ENCODE measurements at places on chromosomes 7 and 10.

- DNase-seq: no peak
Measured at GRCh38 chr7:77738871-77739270, 42.6 kb downstream of the RSBN1L start.

DNA sequence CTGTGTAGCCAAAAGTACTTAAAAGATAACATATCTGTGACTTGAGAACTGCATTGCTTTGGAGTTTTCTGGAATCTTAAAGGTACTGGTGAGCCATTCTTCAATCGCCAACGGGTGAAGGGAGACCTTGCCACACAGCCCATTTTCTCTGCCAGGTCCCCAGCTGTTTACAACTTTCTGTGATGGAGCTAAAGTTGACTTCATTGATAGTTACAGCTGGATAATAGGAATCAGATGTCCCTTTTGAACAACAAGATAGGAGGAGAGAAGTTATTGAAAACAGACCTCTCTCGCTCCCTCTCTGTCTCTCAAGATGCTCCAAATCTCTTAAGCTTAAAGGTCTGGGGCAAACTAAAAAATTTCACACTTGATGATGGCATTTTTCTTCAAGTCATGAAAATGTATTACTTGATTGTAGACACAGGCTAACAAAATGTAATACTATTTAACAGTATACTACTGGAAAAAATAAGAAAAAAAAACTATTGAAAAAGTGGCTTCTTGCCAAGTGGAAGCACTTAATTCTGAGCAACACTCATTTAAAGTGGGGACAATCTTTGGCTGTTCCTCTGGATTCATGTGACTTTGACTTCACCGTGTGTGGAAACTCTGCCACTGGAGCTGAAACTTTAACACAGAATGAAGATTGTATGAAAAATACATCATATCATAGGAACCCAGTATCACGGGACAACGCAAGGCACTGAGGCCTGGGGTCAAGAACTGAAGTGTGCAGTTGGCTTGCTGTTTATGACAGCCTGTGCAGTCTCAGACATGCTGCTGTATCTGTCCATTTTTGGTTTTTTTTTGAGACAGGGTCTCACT lies 78.4 kb upstream of the AFAP1L2 start:
- DNase-seq: no peak

DNA sequence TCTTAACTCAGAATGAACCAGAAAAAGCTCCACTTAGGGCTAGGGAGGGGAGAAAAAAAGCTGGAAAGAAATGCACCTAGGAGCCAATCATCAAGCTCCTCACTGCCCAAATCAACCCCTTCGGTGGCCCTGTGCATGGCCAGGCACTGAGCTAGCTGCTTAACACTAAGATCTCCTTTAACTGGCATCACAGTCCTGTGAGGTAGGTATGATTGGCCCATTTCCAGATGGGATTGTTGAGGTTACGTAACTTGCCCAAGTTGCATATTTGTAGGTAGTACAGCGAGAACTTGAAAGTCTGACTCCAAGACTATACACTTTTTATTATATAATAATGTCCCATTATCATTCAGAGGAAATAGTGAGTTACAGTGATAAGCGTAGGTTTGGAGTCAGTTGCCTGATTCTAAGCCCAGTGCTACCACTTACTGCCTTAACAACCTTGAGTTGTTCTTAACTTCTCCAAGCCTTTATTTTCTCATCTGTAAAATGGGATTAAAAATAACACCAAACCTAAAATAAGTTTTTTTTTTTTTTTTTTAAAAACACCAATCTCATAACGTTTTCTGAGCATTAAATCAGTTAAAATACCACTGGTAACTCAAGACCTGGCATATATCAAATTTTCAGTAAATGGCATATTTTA lies 37.2 kb upstream of the ACSL5 start:
- DNase-seq: no peak

GRCh38 chr10:63664341-63664885 lies 143.2 kb downstream of the REEP3 start:
- DNase-seq: no peak

DNA sequence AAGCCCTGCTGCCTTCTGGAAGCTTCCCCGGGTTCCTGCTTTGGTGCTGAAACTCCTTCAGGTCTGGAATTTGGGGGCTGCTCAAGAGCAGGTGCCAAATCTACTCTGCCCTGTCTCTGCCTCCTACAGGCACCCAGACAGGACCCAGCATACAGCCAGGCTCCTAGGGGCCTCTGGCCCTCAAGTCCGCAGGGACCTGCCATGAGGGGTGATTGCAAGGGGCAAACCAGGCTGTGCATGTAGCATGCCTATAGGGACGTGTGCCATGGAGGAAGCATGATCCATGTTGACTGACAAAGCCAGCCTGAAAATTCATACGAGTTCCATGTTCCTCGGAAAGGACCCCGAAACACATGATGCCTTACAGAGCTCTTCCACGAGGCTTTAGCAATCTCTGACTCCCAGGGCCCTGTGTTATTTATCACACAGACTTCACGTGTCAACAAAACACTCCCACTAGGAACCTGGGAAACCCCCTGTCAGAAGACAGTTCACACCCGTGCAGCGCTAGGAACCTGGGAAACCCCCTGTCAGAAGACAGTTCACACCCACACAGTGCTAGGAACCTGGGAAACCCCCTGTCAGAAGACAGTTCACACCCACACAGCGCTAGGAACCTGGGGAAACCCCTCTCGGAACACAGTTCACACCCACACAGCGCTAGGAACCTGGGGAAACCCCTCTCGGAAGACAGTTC lies 75.3 kb upstream of the DNAAF5 start:
- DNase-seq: no peak

GRCh38 chr7:7848892-7849291 lies 119.7 kb upstream of the GLCCI1 start:
- DNase-seq: no peak

DNA sequence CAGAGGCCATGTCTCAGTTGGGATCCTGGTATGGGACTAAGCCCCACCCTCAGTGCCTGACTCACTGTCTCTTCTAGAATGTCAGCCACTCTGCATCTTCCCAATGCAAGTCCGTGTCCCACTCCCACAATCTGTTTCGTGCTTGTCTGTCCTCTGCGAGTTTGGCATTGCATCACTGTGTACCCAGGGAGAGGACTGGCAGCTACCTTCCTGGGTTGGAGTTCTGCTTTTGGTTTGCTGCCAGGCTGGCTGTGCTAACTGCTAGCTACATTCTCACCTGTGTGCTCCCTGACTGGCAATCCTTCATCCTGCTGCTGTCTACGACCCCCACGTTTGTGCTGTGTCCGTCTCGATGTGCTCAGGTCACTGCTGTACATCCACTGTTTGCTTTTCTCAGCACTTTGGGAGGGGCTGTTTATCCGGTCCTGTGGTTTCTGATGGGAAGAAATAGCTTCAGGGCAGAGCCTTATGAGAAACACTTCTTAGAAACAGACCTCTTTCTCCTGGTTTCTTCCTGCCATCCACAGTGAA lies 56.0 kb upstream of the GLI3 start:
- peak; percentile 58 for DNase-seq

DNA sequence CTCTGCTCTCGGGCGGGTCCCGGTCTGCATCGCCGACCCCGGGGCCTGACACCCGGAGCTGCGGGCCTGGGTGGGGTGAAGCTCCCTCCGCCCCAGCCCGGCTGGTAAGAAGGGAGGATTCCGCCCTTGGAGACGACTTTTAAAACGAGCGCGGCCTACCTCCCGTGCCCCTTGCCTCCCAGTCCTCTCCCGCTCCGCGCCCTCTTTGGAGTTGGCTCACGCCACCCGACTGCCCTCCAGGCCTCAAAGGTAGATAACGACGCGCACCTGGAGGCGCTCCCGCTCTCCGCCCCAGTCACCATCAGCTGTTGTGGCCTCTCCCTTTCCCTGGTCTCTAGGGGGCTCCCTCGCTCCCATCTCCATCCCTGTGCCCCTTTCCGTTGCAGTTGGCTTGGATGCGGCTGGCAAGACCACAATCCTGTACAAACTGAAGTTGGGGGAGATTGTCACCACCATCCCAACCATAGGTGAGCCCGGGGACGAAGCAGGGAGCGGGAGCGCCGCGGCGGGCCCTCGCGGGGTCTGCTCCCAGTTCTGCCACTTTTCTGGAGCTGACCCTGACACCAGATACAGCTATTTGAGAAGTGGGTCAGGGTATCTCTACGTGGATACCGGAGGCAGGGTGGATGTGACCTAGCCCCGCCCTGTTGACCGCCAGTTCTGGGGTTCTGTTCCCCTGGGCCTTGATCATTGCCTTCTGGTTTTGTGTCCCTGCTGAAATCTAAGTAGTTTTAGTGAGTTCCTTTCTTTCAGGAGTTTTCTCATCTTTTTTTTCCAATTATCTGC lies 679 bp downstream of the ARF5 start:
- DNase-seq: peak; percentile 51

- peak; percentile 41 for DNase-seq
Measured at GRCh38 chr10:29141761-29142160, 147.1 kb upstream of the LYZL1 start.

DNA sequence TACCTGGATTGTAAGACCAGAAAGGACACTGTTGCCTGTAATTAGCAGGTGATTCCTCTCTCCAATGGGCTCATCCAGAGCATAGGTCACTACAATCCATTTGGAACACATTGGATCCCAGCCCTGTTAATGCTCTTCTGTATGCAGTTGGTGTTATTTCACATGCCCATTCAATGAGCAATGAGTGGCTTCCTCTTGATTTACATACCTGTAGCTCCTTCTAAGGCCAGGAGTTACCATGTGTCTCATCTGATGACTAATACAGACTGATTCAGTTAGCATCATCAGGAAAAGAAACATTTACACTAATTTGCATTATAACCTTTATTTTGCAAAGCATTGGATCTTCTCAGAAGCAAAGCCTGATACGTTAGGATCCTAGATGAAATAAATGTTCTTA lies 83.1 kb upstream of the NPVF start:
- DNase-seq: peak; percentile 87

DNA sequence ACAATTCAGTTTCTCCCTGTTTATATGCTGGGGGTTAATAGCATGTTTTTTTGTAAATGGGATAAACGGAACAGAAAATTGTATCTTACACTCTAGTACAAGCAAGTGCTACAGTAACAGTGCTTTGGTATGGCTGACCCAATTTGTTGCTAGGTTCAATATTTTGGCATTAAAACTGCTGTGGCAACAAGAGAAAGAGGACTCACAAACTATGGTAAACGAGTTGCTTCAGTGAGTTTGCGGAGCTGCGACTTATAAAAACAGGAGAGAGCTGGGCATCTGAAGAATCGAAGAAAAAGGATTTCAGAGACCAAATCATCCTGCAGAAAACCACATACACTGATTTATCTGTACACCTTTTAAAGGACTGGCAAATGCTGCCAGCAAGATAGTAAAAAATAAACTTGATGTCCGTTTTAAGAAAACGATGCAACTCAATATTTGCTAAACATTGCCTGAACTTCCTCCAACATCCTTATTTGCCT lies 2.2 kb downstream of the GLUD1 start:
- peak; percentile 12 for DNase-seq

DNA sequence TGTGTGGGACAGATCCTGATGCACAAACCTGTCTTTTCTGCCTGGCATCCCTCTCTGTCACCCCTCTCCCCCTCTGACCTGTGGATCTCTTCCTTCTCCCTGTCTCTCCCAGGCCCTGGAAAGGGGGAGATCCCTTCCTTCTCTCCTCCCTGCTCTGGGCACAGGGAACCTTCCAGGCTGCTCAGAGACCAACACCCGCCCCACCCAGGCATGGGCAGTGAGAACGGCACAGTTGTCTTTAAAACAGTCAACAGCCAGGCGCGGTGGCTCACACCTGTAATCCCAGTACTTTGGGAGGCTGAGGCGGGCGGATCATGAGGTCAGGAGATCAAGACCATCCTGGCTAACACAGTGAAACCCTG lies 34.7 kb downstream of the KCNH2 start:
- no peak for DNase-seq

DNA sequence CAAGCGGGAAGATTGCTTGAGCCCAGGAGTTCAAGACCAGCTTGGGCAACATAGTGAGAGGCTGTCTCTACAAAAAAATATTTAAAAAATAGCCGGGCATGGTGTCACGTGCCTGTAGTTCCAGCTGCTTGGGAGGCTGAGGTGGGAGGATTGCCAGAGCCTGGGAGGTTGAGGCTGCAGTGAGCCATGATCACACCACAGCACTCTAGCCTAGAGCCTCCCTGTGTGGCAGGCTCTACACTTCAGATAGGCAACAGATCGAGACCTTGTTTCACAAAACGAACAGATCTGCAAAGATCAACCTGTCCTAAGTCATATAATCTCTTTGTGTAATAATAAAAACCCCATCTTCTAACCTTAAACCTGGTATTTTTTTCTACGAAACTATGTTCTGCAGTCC lies 76.8 kb downstream of the PTEN start:
- DNase-seq: no peak

DNA sequence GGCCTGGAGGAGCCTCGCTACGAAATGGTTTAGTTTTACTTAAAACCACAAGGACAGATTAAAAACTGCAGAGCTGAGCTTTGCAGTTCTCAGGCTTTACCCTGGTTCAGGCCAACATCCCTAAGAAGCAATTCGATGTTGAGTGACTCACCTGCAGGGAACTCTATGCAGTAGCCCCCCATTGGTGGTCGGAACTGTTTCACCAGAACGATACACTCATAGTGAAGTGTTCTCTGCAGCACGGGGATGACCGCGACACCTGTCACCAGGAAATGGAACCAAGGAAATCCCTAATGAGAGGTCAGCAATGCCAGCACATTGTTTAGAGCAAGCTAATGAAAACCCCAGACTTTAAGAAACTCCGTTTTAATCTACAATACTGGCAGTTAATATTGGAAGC lies 18.0 kb downstream of the NUDT5 start:
- DNase-seq: no peak

GRCh38 chr7:101686030-101686429 lies 56.9 kb upstream of the MYL10 start:
- no peak for DNase-seq

GRCh38 chr10:86057708-86058107 lies 308.9 kb downstream of the GRID1 start:
- no peak for DNase-seq

DNA sequence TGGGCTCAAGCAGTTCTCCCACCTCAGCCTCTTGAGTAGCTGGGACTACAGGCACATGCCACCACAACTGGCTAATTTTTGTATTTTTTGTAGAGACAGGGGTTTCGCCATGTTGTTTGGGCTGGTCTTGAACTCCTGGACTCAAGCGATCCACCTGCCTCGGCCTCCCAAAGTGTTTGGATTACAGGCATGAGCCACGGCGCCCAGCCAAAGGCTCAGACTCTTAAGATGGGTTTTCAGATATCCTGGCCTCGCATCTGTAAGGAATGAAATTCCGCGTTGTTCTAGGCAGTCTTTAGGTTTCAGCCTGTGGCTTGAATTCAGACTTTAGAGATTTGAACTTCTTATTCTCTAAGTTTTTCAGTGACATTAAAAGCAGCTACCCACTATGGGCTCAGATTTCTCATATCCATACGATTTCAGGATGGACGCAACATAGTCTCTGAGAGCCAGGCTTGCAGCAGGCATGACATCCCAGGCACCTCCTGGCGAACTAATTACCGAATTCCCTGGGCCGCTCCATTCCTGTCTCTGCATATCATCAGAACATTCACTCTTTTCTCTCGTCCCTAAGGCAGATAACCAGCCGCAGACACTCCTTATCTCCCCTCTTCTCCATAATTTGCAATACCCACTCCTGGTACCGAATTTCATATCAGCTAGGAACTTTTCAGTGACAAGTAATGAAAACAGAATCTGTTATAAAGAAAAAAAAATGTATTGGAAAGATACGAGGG lies 29.7 kb downstream of the IL15RA start:
- DNase-seq: no peak
